Smooth muscle cell of the brain vasculature (primary cell): ENCODE measurements at places on chromosomes 3 and 15.

GRCh38 chr15:69666921-69667811 lies 214.5 kb downstream of the RPLP1 start:
- no peak for DNase-seq

DNA sequence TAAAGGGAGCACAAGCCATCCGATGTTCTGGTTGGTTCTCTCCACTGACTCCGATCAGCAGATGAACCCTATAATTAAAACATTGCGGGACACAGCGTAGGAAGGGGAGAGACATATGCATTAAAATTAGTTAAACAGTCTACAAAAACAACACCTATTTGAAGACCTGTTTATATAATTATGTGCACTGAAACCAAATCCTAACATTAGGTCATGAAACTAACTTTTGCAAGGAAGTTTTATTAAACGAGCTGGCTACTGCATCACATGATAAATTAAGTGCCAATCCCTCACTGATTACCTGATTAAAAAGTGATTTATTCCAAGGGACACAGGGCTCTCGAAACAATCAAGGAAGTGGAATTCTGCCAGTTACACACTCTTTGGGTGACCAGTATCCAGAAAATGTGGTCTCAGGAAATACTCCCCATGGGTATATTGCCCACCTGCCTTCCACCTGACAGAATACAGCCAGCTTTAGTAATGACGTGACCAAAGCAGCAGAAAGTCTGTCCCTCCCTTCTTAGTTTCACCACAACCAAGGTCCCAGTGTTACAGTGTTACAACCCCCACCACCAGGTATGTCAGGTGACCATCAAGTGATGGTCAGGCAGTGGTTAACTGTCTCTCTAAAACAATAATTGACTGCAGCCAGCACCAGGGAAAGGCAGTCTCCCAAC lies 69.5 kb downstream of the HERC1 start:
- DNase-seq = no peak

DNA sequence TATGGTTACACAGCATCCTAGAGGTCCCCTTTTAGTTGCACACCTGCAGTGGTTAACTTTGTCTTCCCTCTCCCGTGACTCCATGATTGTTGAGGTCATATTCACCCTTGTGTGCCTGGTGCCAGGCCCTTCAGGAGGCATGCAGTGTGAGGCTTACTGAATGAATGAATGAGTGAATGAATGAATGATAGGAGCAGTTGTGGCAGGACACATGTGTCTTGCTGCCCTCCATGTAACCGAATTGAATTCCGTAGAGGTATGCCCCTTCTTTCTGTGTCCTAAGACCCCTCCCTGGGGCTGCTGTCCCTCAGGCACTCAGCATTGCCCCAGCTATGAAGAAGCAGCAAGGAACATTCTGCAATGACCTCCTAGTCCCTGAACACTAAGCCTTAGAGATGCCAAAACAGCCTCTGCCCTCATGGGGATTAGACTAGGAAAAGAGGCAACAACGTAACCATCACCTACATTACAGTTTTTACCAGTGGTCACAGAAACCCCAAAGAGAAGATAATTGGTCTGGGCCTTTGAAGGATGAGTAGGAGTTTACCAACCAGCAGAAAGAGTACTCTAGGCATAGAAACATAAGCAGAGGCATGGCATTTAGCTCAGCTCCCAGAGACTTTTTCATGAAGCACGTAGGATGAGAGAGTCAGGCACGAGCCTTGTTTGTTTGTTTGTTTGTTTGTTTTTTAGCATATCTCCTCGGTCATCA lies 22.5 kb upstream of the CPNE9 start:
- DNase-seq = no peak

DNA sequence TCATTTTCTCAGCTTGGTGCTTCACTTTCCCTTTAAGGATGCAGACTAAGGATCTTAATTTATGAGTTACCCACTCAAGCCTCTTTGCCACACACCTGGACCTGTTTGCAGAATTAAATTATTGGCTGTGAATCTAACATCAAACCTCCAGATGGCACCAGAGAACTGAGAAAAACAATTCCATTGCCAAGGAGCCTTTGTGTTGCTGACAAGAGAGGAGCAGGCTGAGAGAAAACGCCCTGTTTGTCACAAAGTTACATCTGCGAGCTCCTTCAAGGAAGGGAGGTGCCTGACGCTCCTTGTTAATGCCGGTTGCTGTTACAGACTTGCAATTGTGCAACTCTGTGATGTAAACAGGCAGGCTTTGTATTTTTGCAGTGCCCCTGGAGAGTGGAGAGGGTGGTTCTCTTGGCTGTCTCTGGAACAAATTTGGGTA lies 36.3 kb upstream of the TMC3 start:
- DNase-seq = peak; percentile 33

DNA sequence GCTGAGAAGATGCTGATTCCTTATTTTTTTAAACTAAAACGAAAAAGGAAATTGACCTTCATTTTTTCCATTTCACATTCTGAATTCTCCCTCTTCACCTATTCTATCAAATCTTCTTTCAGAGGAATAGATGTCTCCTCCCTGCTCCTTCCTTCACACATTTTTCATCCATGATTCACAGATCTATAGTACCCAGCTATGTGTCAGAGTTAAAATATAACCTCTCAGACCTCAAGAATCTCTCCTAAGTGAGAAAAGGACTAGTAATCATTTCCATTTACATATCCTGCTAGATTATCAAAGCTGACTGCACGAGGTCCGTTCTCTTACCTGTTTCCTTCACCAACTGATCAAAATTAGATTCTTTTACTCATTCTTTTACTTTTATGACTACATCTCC lies 1297.6 kb upstream of the ALCAM start:
- no peak for DNase-seq

DNA sequence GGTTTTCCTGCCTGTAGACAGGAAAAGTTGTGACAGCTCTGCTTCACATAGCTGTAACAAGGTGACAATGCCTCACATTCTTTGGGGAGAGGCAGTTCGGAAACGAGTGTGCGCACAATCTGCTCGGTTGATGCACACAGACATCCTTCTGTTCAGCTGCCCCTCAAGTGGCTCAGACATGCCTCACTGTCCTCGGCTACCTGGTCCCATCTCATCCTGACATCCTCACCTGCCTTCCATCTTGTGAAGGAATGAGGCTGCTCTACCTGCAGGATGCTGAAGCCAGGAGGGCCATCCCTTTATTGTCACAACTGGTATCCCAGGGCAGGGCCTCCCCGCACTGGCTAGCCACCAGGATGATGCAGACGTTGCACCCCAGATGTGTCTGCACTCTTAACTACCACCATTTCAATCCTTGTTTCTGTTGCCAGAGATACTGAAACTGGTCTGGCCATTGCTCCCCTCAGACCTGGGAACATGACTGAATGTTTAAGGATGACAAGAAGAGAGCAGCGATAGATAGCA lies 19.4 kb downstream of the SRPRB start:
- DNase-seq = no peak

GRCh38 chr3:53804697-53805462 lies 41.3 kb downstream of the CHDH start:
- no peak for DNase-seq

GRCh38 chr3:182969277-182969676 lies 11.1 kb downstream of the DCUN1D1 start:
- DNase-seq = peak; percentile 21

DNA sequence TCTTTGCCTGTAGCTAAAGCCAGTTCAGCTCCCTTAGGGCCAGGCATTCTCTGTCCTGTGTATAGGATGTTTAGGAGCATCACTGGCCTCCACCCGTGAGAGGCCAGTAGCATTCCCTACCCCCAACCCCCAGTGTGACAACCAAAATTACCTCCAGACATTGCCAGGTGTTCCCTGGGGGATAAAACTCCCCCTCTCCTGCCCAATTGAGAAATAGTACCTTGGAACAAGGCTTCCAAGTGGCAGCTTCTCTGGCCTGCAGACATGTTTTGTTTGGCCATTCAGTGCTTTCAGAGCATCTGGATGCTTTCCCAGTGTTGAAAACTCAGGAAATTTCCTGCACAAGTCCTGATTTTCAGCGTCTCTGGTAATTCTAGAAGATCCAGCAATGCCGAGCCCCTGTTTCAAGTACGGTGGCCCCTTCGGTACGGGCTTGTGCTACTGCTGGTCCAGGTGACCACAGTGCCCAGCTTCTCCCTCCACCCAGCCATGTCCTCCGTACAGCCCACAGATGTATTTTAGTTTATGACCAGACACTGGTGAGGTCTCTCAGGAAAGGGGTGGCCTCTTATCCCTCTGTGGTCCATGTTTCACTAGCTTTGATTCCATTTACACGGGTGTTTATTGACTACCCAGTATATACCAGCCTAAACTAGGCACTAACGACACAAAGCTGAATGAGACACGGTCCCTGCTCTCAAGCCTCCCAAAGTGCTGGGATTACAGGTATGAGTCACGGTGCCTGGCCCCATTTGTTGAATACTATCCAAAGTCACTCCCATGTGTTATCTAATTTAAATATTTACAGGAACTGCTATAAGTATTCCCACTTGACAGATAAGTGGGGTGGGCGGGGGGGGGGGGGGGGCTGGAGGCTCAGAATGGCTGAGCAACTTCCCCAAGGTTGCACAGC lies 125.4 kb upstream of the RAD18 start:
- no peak for DNase-seq

- DNase-seq = no peak
Observed at GRCh38 chr3:114119776-114120175, 59.1 kb downstream of the DRD3 start.

GRCh38 chr15:69685512-69686452 lies 233.2 kb downstream of the RPLP1 start:
- DNase-seq = no peak

- no peak for DNase-seq
Observed at GRCh38 chr3:60033901-60034453, 984.2 kb upstream of the CFAP20DC start.

- no peak for DNase-seq
Observed at GRCh38 chr3:60030982-60031381, 981.2 kb upstream of the CFAP20DC start.

GRCh38 chr3:138785951-138786350 lies 48.8 kb downstream of the PIK3CB start:
- DNase-seq = no peak

- DNase-seq = no peak
Observed at GRCh38 chr3:195916291-195916690, 7.9 kb upstream of the TNK2 start.

GRCh38 chr3:16404349-16404895 lies 109.1 kb downstream of the RFTN1 start:
- DNase-seq = no peak

- no peak for DNase-seq
Observed at GRCh38 chr3:133588784-133589465, 15.4 kb downstream of the CDV3 start.
